ENCODE measurements at places on chromosomes 6 and 20. TPM values are rescaled to one million over a fixed set of nuclear protein-coding genes. Genes with fewer than 3 reads are reported as not detected.

- H3K4me1 ChIP-seq: peaks cover 45% of the 10 kb centered on the region
- H3K27me3 ChIP-seq: peaks cover 8% of the 10 kb centered on the region
- peak overlapping the region; percentile 73 for H3K27ac ChIP-seq
- DNase-seq: no peak
These were observed 510.7 kb upstream of the SULF2 start for GRCh38 chr20:48295966-48296421.

GRCh38 chr6:72720464-72720863, 98.6 kb downstream of the KCNQ5 start:
- no peak overlapping the region for H3K27ac ChIP-seq
- no peaks in the 10 kb centered on the region for H3K4me1 ChIP-seq
- no peaks in the 10 kb centered on the region for H3K36me3 ChIP-seq
- peaks cover 4% of the 10 kb centered on the region for H3K27me3 ChIP-seq

Gene GZF1
- 13.4 TPM for total RNA-seq

DNA sequence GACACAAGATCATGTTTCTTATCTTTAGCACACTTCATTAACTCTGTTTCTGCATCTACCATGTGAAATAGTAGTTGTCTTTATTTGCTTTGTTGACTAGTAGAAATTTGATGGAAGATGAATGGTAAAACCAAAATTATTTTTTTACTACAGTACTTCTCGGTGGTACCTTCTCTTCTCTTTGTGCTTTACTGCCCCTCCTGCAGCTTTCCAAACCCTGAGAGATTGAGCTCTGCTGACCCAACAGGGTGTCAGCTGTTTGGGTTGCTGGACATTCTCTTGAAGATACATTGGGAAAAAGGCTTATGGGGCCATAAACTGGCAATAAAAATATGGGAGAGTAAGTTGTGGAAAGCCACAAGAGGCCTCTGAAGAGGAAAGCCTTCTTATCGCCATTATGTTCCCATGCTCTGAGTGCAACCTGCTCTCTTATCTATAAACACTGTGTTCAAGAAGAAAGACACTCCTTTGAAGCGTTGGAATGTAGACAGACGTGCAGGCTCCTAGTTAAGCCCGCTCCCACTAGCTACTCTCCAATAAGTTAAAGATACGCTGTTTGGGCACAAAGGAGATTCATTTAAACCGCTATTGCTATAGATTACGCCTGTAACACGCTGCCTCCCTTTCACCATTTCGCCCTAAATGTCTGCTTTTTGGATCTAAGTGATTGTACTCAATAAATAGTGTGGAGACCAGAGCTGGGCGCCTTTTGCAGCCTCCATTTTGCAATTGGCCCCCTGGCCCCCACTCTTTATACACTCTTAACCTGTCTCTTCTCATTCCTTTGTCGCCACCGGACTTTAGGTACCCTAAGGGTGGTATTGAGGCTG, 60.1 kb upstream of the PRSS16 start:
- H3K36me3 ChIP-seq: no peaks in the 10 kb centered on the region
- H3K27me3 ChIP-seq: no peaks in the 10 kb centered on the region
- DNase-seq: no peak

Gene LY6G6F
- not detected for total RNA-seq

DNA sequence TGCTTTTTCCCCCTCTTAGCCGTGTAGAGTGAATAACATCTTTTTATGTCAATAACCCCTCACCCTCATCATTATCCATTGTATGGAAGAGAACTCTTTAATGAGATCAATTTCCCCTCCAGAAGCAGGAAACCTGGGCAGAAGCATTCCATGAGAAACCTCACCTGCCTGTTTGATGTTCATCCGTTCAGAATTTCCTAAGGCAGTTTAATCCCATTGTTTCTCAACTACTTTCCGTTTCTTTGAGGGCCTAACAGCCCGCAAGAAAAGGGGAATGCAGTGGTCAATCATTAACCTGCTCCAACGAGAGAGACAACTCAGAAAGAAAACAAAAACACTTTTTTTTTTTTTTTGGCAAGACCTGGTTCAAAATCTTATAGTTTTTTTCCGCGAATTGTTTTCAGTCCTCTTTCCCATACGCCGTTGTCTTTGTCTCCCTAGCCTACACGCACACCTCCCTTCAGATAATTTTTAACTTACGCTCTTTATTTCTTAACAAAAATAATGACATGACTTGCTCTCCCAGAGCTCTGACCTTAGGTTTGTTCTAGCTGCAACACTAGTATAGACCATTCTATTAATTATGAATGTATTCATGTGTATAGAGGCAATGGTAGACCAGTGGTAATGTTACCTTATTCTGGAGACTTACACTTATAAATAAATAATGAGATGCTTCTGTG, 25.6 kb upstream of the ID4 start:
- H3K27me3 ChIP-seq: no peaks in the 10 kb centered on the region
- H3K27ac ChIP-seq: peak overlapping the region; percentile 9

DNA sequence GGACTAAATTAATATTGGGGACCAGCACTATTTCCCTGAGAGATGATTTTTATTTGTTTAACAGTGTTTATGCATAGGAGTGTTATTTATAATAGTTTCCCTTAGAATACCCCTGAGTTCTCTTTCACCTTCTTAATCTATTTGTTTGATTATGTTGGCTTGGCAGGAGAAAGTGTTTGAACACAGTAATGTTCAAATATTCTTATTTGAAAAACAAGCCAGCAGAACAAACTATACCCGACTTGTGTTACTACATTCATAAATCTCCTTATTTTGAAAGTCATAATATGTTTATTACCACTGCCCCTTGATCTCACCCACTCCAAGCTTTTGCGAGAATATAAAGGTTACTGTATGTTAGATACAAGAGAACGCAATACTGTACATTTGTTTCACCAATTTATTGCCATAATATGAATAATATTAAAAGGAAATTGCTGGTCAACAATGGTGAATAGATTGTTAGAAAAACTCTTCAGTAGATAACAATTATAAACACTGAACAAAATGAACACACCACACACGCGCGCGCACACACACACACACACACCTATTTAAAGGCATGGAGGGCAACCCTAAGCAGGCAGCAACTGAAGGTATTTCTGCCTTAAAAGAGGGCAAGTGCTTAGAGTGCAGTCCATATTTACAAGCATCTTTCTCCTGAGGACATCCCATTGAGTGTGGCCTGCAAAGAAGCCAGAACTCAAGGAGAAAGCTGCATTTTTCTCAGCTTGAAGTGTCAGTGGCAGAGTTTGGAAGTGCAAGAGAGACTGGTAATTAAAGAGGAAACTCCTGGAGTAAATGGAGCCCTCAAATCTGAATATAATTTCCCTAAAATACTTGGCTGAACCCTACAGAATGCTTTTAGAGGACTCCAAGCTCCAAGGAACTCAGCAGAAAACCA, 279.4 kb upstream of the MAN1A1 start:
- no peak overlapping the region for H3K4me3 ChIP-seq
- H3K4me1 ChIP-seq: peaks cover 7% of the 10 kb centered on the region
- DNase-seq: no peak
- H3K27me3 ChIP-seq: no peaks in the 10 kb centered on the region

- peaks cover 4% of the 10 kb centered on the region for H3K27me3 ChIP-seq
- no peaks in the 10 kb centered on the region for H3K4me1 ChIP-seq
- no peaks in the 10 kb centered on the region for H3K36me3 ChIP-seq
These were observed 43.4 kb downstream of the SLC22A3 start for GRCh38 chr6:160391419-160392116.

Gene TRIM15
- 1.4 TPM for total RNA-seq

DNA sequence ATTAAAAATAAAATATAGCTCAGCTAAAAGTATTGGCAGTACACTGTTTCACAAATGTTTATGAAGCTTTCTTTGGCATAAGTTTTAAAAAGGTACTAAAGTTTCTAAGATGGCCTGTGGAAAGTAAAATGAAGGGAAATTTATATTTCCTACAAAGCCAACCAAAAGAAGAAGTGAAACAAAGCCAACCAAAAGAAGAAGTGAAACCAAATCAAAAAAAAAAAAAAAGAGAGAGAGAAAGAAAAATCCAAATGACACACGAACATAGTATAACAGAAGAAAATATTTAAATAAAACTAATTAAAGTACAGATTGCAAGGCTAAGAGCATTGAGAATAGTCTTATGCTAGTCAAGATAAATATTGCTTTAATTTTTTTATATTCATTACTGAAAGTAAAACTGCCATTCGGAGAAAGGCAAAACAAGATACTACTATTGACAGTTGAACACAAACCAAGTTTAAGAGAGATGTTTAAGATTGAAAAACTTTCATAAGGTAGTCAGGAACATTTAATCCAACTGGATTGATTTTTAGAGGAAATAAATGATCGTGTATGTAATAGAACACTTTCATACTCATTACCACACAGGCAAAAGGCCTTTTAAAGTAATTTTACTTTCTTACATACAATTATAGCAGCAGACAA, 12.8 kb upstream of the KHDRBS2 start:
- no peak overlapping the region for H3K4me3 ChIP-seq
- H3K4me1 ChIP-seq: no peaks in the 10 kb centered on the region
- H3K27ac ChIP-seq: no peak overlapping the region
- no peaks in the 10 kb centered on the region for H3K27me3 ChIP-seq
- no peak for DNase-seq

DNA sequence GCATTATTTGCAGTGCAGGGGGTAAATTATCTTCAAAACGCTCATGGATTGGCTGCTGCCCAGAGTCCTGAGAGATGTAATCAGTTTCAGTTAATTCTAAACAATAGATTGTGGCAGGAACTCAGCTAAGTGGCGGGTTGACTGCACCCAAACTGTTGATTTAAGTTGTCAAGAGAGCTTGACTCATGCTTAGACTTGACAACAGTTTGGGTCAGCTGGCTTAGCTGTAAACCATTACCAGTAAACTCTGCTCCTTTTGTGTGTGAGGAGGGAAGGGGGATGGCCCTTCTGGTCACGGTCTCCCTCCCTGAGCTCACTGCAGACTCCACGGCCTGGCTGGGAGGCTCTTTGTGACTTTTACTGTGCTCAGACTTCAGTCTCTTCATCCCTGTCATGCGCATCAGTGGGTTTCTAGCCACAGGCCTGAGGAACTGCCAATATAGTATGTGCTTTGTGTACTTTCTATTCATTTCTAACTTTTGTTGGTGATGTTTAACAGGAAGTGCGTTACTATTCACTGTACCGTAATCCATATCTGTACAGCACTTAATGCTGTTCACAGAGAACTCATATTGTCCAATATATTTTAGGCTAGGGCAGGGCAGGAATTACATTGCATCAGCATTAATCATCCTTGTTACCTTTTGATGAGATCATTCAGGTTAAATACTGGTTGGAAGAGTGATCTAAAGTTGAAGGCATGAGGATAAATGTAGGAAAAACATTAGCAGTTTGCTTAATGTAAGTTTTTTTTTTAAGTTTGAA, 488.3 kb downstream of the CDKAL1 start:
- peak overlapping the region; percentile 95 for H3K27ac ChIP-seq
- H3K36me3 ChIP-seq: peaks cover 12% of the 10 kb centered on the region
- peak overlapping the region; percentile 63 for H3K4me3 ChIP-seq

Gene PTK6
- 0.12 TPM for total RNA-seq

Gene TCEA2
- total RNA-seq: 33.4 TPM

- no peaks in the 10 kb centered on the region for H3K4me1 ChIP-seq
- H3K27me3 ChIP-seq: peaks cover 6% of the 10 kb centered on the region
- H3K36me3 ChIP-seq: no peaks in the 10 kb centered on the region
- H3K4me3 ChIP-seq: no peak overlapping the region
- DNase-seq: no peak
These were observed 8.7 kb downstream of the CCDC170 start for GRCh38 chr6:151502499-151502898.

Gene HLA-DQA2
- total RNA-seq: not detected

DNA sequence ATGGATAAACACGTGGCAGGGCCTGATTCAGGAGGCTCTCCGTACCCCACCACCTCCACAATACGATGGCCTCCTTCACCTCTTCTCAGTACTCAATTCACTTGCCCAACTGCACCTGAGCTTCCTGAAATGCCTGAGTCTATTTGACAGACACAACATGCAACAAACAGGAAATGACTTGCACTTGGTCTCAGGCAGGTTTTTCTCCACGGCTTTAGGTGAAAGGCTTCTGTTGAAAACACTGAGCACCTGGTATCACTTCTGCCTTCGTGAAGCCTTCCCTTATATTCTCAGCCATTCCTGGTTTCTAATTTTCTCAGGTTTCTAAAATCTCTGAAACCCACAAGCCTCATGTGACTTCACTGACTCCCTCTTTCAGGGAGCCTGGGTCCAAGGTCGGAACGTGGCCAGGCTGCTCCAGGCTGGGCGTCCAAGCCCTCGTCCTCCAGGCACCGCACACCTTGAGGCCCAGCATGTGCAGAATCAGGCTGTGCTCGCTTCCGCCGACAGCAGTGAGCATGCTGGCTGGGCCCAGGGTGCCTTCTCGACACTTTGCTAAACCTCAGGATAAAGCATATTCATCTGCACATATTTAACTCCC, 34.7 kb downstream of the TAF4 start:
- DNase-seq: no peak
- H3K27me3 ChIP-seq: no peaks in the 10 kb centered on the region
- H3K4me1 ChIP-seq: peaks cover 47% of the 10 kb centered on the region

DNA sequence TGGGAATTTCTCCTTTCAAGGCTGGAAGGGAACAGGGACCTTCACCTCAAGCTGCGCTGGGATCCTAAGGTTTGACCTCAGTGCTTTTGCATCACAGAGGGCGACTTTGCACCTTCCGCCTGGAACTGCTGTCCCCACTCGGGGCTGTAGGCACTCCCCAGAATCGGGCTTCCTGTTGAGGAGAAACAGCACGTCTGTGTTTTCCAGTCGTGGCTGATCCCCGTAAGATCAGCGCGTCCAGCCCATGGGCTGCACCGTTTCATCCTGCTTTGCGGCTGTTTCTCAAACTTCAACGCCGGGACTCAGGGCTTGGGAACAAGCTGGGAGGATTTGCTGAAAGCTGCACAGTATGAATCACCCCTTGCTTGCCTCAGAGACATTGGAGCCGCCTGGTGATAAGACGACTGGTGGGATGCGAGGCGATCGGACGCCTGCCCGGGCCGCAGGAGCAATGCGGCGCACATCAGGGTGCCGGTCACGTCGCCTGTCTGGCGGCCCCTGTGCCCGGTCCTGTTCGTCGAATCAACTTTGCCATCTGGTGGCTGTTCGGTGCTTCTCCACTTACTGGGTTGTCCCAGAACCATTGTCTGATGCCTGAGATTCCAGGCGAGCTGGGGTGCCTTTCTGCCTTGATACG, 53.6 kb upstream of the FRMD1 start:
- peaks cover 19% of the 10 kb centered on the region for H3K27me3 ChIP-seq
- DNase-seq: peak; percentile 68
- H3K27ac ChIP-seq: peak overlapping the region; percentile 13
- no peak overlapping the region for H3K4me3 ChIP-seq
- peaks cover 12% of the 10 kb centered on the region for H3K4me1 ChIP-seq

- no peaks in the 10 kb centered on the region for H3K36me3 ChIP-seq
- no peak for DNase-seq
- H3K4me1 ChIP-seq: peaks cover 3% of the 10 kb centered on the region
- peaks cover 27% of the 10 kb centered on the region for H3K27me3 ChIP-seq
- H3K4me3 ChIP-seq: no peak overlapping the region
These were observed 19.0 kb upstream of the MLN start for GRCh38 chr6:33822575-33823395.

DNA sequence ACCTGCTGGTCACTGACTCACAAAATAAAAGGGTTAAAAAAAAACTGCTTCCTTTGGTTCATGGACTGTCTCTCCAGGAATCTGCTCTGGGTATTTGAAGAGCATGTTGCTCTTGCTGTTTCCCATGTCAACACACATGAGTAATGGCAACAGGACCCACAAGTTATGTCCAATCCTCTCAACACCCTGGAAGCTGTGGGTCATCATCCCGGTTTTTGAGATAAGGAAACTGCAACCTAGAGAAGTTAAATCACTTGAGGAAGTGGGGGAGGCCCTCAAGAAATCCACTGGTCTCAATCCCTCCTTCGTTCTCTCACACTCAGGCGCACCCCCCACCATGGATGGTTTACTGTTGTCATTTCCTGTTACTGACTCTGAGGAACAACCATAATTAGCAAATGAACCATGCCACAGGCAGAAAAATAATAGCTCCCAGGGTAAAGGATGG, 12.4 kb downstream of the MAP1LC3A start:
- H3K4me3 ChIP-seq: no peak overlapping the region
- H3K36me3 ChIP-seq: peaks cover 32% of the 10 kb centered on the region
- peaks cover 29% of the 10 kb centered on the region for H3K4me1 ChIP-seq
- H3K27me3 ChIP-seq: no peaks in the 10 kb centered on the region
- DNase-seq: peak; percentile 56
